ENCODE measurements at places on chromosomes 5 and 9.

DNA sequence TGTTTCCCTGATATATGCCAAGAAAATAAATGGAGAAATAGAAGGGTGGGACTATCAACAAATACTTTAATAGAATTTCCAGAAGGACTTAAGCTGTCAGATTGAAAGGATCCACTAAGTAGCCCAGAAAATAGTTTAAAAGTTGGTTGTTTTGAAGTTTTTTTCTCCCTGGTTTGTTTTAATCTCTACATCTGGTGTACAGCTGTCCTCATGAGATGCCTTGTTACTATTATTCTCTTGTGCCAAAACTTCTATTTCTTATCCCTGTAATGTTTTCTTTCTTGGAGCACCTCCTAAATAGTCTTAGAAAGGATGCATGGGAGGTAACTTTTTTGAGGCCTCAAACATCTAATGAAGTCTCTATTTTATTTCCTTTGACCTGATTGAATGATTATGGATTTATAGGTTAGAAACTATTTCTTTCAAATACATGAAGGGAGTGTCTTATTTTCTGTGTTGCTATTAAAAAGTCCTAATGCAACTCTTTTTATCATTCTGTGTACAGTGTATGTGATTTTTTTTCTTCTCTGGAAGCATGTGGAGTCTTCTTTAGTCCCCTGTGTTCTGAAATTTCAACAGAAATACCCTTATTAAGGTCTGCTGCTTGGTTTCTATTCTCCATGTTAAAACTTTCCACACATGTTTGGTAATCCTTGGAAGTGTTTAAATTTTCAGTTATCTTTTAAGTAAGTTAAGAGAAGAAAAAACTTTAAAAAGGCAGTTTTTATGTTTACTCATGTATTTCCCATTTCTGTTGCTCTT, 140.0 kb upstream of the CDKN2B start:
- no peak for DNase-seq

- DNase-seq, result no peak
Measured at GRCh38 chr5:9197881-9198260, 348.0 kb downstream of the SEMA5A start.

DNA sequence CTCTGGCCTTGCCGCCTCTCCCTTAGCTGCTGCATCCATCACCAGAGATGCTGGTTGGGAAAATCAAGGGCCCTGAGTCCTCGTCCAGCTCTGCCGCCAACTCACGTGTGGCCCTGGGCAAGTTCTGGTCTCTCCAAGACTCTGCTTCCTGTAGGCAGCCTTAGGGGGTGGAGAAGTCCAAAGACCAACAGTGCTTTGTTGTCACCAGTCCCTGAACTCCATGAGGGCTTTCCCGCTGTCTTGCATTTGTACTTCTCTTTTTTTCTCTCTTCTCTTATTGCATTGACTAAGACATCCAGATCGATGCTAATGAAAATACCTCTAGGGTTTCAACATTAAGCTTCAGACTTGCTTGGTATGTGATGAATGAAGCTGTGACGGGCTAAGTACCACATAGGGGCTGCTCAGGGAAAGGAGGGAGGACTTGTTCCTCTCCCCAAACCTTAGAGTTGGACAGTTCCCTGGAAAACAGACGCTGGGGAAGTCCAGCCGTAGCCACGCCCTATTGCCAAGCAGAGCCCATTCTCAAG, 63.7 kb upstream of the STXBP1 start:
- DNase-seq, result no peak

GRCh38 chr5:115684513-115685037, 58.7 kb upstream of the TMED7 start:
- DNase-seq, result no peak

DNA sequence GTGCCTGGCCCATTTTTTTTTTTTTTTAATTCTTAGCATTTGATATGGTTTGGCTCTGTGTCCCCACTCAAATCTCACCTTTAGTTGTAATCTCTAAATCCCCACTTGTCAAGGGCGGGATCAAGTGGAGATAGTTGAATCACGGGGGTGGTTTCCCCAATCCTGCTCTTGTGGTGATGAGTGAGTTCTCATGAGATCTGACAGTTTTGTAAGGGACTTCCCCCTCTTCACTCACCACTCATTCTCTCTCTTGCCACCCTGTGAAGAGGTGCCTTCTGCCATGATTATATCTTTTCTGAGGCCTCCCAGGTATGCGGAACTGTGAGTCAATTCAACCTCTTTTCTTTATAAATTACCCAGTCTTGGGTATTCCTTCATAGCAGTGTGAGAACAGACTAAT, 27.2 kb downstream of the NDUFAF2 start:
- DNase-seq, result no peak

DNA sequence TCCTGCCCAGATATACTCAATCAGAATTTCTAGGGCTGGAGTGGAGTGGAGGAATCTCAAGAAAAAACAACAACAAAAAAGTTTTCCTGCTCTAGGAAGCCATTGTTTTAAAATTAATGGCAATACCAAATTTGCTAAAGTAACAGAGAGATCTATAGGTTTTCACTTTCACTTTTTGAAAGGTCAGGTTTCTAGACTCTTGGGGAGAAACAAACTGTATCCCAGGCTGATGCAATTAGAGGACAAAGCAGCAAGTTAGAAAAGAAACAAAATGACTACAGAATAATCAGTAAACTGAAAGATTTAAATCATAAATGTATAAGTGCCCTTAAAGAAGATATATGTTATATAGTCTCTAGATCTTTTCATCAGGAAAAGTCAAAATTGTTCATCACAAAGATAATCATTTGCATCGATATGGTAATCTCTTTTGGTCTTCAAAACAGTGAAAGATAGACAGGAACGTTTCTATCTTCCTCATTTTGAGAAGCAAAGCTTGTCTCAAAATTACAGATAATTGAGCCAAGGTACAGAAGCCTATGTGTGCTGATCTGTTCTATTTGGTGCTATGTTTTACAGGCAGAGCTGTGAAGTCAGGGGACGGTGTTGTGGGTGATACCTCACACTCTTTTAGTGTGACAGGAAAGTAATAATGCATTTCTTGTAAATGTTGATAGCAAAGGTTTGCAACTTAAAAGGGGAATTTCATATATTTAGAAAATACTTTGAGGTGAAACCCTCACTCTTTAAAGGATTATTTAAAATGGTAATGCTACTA, 1746.6 kb upstream of the C9orf72 start:
- DNase-seq, result no peak

- DNase-seq, result no peak
Measured at GRCh38 chr5:138636398-138636944, 61.3 kb upstream of the HSPA9 start.

DNA sequence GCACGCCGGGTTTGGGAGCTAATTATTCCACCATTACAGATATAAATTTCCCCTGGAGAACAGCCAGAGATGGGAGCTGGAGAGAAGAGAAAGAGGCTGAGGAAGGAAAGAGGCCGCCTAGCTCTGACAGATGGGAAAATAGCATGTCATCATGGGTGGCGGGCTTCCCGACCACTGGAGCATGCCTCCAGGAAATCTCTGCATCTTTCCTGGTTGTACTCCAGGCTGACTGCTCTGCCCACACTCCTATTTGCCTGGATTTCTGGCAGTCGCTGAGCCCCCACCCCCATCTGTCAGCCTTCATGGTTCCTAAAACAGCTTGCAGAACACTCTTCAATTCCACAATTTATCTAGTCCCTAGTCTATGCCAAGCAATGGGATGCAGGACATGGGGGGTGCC, 14.3 kb upstream of the GABRP start:
- no peak for DNase-seq

DNA sequence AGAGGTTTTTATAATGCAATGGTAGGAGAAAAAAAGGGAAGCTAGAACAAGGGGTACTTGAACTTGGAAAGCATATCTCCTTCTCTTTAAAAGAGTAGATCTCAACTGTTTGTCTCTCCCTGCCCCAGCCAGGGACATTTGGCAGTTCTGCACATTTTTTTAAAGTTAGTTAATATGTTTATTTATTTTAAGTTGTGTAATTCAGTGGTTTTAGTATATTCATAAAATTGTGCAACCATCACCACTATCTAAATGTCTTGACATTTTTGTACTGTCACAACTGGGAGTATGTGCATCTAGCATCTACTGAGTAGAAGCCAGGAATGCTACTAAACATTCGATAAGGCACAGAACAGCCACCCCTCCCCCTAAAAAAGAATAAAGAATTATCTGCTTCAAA, 103.5 kb upstream of the DPYSL3 start:
- DNase-seq, result no peak

DNA sequence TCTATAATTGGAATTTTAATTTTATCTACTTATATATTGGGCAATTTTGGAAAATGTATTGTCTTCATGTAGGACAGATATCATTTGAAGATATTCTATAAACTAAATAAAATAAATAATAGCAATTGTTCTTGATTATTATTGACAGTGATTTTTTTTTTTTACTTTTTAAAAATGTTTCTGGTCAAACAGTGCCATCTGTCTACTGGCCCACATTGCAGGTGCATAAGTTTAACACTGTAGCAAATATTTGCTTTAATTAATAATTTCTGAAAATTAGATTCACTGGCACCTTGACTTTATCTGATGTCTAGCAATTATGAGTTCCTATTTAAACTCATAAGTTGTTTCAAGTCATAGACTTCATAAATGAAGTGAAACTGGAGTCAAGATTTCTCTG, 41.1 kb upstream of the ISOC1 start:
- no peak for DNase-seq

Data from CD4-positive, alpha-beta T cell treated with Interleukin-17A for 1 hour (primary cell).